Thymus (tissue), 14 donors: ENCODE measurements at places on chromosomes 16 and 17.

DNA sequence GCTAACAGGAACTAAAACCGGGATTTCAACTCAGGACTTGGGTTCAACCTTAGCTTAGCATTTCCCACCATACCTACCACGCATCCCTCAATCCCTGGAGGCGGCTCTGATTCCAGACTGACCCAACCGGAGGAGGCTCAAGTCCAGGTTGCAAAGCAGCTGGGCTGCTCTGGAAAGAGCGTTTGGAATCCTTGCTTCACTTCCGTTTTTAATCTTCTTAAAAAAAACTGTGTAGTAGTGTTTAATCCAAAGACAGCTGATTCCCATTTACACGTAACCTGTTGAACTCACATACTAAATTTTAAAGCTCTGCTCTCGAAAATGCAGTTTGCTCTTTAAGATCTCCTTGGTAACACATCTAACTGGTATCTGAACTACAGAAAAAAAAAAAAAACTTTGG is 50.0 kb downstream of the NXN start:
- no peak for DNase-seq

DNA sequence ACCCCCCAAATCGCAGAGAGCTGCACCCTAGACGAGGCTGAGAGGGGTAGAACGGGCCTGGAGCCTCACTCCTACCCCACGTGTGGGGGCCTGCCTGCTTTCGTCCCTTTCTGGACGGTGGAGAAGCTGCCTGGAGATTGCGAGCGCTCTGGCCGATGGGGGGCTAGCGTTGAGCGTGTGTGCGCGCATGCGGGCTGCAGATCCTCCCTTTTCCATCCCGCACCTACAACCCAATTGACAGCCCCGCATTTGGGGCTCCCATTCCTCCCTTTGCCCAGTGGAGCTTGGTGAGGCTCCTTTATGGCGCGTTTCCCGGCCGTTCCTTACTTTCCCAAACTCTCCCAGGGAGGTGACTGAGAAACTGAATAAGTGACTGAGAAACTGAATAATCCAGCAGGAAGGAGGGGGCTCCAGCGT is 907 bp upstream of the ESRP2 start:
- no peak for DNase-seq

- no peak for DNase-seq
Observed at GRCh38 chr16:47634126-47634525, 173.0 kb downstream of the PHKB start.

DNA sequence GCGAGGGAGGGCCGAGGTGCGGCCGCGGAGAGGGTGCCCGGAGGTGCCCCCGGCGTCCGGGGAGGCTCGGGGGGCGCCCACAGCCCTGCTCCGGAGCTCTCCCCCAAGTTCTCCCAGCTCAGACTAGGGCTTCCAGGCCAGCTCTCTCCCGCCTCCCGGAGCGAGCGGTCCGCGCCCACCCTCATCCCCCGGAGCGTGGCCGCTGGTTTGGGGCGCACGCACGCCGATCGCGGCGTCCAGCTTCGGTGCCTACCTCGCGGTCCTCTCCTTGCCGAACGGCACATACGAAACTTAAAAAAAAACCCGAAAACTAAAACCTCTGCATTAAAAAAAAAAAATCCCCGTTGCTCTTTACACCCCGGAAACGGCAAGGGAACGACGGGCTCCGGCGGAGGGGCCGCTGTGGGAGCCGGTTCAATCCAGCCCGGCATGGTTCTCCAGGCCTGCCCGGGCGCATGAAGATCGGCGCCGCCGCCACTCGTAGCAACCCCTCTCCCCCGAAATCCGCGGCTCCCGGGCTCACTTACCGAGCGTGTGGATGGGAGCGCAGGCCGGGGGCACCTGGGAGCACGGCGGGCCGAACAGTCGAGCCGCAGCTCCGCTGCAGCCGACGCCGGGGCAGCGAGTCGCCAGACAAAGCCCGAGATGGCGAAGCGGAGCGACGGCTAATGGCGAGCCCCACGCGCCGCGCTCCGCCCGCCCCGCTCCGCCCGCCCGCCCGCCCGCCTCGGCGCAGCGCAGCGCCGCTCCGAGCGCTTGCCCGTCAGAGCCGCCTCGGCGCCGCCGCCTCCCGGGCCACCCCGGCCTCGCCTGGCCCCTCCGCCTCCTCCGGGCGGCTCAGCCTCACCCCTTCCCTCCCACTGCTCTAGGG is 973 bp upstream of the UBTF start:
- DNase-seq, result peak; percentile 47

- DNase-seq, result no peak
Observed at GRCh38 chr17:17783825-17784656, 52.7 kb downstream of the SREBF1 start.

DNA sequence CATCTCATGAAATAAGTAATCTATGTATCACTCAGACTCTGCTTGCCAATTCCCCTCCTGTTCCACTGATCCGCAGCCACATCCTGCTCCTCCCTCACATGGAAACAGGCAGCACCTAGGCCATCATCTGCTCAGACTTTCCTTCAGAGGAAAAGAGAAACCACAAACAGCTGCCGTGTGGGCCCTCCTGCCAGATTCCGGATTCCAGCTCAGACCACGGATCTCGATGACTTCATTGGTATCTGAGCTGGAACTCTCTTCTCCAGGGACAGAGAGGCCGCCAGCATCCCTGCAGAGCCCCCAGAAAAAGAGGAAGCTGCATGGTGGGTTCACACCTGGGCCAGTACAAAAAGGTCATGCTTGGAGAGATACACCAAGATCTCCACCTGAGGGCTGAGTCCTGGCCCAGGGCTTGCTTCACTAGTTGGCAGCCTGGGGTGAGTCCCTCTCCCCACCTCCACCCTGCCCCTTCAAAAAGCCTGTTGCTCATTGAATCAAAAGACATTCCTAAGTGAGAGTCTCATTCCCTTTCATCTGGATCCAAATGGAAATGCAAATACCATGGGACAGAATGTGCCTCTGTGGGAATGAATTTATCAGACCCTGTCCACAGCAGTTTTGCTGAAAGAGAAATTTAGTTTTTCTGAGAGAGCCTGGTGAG is 47.2 kb downstream of the HOXB1 start:
- peak; percentile 18 for DNase-seq

GRCh38 chr17:3904501-3904900 is 11.6 kb upstream of the CAMKK1 start:
- DNase-seq, result no peak

- DNase-seq, result no peak
Observed at GRCh38 chr17:55785181-55785580, 34.3 kb downstream of the PCTP start.

DNA sequence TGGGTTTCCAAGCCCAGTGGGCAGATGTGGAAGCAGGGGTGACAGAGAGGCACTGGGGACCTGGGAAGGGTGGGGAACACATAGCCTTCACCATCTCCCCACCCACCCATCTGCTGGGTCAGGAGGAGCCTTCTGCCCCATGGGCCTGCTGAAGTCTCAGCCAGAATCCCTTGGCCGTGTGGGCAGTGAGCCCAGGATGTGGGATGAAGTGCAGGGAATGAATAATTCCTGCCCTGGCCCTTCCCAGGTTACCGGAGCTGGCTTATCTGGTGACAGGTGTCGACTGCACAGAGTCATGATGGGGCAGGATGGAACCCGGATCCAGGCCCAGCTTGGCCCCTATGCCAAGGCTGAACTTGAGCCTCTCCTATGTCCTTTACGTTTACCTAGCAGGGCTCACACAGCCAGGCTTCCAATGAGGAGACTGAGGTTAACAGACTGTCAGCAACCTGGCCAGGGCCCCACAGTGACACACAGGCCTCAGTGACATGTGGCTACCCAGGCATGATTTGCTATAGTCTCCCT is 17.5 kb downstream of the ATP2A3 start:
- DNase-seq, result no peak

DNA sequence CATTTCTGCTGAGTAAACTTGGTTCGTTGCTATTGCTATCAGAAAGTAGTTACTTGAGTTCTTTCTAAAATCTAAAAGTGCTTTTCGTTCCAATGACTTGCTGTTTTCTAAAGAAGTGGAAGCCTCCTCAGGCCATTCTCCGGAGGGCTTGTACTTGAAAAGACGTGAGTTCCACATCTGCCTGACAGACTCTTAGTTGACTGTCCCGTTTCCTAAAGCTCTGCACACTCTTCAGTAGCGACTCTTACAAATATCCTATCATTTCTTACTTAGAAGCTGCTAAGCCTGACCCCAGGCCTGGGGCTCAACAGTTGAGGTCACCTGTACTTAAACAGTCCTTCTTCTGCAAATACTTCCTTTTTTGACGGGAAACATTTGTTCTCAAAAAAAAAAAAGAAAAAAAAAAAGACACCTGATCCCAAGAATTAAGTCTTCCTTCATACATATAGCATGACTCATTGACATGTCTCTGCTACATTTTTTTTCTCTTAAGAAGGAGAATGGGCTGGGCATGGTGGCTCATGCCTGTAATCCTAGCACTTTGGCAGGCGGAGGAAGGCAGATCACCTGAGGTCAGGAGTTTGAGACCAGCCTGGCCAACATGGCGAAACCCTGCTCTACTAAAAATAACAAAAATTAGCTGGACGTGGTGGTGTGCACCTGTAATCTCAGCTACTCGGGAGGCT is 61.5 kb downstream of the DHRS7C start:
- DNase-seq, result no peak

DNA sequence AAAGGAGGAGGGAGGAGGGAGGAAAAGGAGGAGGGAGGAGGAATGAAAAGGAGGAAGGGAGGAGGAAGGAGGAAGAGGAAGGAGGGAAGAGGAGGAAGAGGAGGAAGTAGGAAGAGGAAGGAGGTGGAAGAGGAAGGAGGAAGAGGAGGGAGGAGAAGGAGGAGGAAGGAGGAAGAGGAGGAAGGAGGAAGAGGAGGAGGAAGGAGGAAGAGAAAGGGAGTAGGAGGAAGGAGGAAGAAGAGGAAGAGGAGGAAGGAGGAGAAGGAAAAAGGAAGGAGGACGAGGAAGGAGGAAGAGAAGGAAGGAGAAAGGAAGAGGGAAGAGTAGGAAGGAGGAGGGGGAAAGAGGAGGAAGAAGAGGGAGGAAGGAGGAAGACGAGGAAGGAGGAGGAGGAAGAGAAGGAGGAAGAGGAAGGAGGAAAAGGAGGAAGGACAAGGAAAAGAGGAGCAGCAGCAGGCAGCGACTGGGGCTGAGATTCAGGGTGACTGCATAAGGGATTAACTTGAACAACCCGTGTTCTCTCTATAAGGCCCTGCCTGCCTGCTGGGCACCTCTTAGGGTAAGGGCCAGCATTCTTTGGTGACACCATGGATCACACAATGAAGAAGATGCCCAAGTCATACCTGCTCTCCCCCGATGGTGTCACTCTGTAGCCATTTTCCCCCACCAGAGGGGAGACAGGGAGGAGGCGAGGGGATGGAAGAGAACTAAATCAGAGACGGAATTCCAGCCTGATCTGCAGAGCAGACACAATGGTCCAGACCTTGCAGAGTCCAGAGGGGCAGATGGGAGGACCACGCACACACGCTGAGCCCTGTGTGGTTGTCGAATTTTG is 1.4 kb upstream of the IL34 start:
- DNase-seq, result no peak

GRCh38 chr16:85275533-85276249 is 163.4 kb upstream of the CIBAR2 start:
- peak; percentile 49 for DNase-seq

DNA sequence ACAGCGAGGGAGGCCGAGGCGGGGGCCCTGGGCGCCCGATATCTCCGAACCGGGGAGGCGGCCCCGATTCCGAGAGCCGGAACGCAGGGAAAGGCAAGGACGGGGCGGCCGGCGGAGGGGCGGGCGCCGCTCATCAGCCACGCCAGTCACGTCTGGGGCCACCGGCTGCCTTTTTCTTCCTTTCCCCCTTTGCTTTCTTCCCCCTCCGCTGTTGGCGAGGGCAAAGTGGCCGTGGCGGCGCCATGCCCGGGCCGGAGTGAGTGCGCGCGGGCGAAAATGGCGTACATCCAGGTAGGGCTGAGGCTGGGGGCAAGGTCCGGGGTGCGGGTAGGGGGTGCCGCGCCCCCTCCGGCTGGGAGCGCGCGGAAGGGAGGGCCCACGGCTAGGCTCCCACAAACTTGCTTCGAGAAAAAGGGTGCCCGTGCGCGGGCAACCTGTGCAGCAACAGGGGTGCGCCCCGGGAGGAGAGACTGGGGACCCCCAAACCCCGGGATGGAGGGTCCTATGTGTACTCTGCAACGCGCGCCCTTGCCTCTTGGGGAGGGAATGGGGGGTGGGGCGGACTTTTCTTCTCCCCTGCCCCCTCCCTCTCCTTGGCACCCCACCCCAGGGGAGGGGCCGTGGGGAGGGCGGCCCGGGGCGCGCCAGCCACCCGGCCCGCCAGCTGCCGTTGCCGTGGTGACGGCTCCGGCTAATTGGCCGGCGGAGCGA is 486 bp downstream of the SYT17 start:
- no peak for DNase-seq

- DNase-seq, result no peak
Observed at GRCh38 chr16:57876210-57876609, 73.9 kb upstream of the KIFC3 start.

DNA sequence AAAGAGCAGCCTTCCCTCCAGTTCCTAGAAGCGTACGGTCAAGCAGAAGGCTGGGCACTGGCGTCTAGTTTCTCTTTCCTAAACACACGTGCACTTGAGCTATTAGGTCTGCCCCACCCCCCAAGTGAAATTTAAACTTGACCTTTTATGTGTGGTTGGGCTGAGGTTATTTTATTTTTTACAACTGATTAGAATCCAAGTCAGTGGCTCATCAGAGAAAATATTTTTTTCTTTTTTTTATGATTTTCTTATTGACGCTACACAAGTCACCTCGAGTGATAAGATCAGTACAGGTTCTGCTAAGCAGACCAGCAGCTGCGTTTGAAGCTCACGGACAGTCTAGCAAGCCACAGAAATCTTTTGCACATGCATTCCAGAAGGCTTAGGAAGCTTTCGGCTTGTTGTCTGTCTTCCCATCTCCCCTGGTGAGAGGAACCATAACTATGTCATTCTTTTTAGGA is 95.1 kb downstream of the ZFHX3 start:
- DNase-seq, result no peak

GRCh38 chr17:58112970-58113631 is 29.9 kb downstream of the DYNLL2 start:
- DNase-seq, result peak; percentile 67

GRCh38 chr16:69522732-69523404 is 42.9 kb upstream of the NFAT5 start:
- no peak for DNase-seq

DNA sequence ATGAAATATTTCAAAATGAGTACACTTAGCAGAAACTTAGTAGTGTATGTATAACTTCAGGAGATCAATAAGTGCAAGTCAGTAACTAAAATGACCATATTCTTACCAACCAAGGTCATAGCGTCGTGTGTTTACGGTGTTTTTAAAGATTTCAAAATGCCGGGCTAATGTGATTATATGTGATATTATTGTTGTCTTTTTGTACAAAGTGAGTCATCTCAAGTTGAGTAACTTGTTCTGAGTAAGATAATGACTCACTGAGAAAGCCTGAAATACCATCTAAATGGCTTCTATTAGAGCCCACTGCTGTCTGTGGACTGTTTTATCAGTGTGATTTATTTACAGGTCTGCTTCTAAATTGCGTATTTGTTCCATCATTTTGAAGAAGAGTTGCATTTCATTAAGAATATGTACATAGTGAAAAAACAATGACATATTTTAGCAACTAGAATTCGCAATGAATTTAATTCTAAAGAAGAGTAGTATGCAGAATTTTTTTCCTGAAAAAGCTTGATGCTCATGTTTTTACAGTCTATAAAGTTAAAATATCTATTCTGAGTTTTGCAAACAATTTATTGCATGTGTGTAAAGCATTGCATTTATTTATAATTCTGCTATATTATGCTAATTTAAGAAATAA is 12.7 kb downstream of the KRT12 start:
- no peak for DNase-seq

- DNase-seq, result no peak
Observed at GRCh38 chr16:83200005-83200779, 573.4 kb downstream of the CDH13 start.
